Colonic mucosa (tissue), 4 donors: ENCODE measurements at places on chromosomes 11 and 22. TPM values are rescaled to one million over a fixed set of nuclear protein-coding genes. Genes with fewer than 3 reads are reported as not detected.

DNA sequence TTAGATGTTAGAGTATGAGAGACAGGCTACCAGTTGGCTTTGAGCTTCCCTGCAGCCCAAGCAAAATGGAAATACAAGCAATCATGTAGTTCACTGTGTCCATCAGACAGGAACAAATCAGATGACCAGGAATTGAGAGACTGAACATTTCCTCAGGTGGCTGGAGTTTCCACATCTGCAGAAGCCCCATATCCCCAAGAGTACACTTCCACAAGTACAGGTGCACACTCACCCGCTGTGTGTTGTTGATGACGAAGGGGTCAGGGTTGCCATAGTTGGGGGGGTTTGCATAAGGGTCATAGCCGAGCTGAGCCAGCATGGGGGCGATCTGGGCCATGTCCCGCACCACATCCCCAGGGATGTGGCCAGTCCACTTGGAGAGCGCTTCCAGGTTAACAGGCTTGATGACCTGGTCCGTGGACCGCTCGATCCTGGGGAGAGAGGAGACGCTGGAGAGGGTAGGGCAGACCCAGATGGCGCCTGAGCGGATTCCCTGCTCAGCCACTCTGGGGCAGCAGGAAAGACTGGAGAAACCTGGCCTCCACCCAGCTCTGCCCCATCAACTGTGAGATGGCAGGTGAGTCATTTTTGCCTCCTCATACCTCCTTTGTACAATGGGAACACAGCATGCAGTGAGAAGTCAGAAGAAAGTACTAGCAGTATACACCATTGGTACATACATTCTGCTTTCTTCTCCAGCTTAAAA lies 23.9 kb upstream of the TFIP11 start:
- no peak overlapping the region for H3K27ac ChIP-seq
- no peaks in the 10 kb centered on the region for H3K4me1 ChIP-seq
- no peaks in the 10 kb centered on the region for H3K27me3 ChIP-seq
- no peak for DNase-seq
- H3K36me3 ChIP-seq = no peaks in the 10 kb centered on the region

DNA sequence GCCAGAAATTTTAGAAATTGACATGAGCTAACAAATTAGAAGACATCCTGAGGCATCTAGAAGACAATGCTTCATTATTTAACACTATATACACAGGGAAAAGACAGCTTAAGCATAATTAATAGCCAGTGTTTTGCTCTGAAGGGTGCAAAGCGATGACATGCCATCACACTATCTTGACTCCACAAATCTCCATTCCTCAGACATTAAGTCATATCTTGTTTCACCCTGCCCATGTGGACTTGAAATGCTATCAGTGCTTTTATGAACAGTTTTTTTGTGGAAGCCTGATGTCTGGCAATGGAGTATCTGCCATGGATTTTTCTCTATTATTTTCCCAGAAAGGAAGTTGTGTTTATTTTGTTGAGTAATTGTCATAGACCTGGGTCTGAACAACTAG lies 2.3 kb downstream of the CARD18 start:
- no peak for DNase-seq
- H3K4me1 ChIP-seq = no peaks in the 10 kb centered on the region
- H3K27me3 ChIP-seq = no peaks in the 10 kb centered on the region
- no peak overlapping the region for H3K27ac ChIP-seq

- no peak overlapping the region for H3K4me3 ChIP-seq
- H3K4me1 ChIP-seq = no peaks in the 10 kb centered on the region
- H3K27ac ChIP-seq = no peak overlapping the region
- DNase-seq = no peak
- H3K27me3 ChIP-seq = no peaks in the 10 kb centered on the region
Measured at GRCh38 chr11:1916132-1916985, 3.1 kb upstream of the TNNT3 start.

DNA sequence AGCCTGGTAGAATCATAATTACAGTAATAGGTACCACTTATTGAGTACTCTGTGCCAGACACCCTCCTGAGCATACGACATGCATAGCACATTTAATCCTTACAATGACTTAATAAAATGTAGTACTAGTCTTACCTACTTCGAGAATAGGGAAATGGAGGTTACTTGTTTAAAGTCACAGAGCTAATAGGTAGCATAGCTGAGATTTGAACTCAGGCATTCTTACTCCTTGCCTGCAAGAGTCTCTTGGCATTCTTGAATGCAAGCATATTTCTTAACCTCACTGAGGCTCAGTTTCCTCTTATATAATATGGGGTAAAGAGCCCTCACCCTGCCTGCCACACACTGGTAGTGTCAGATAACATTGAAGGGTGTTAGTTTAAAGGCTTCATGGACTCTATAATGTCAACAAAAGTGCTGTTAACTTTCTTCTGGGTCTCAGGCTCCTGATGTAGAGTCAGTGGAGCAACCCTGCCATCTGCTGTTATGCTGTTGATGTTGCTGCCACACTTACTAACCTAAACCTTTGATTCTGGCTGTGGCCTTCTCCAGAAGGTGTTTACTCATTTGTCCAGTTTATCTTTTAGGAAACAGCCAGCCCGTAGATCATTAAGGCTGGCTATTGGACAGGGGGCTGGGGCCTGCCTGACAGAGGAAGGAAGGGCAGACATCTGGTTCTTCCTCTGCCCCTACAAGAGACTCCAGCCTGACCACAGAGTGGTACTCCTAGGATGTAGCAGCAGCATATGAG lies 18.9 kb downstream of the LIMK2 start:
- H3K4me1 ChIP-seq = peaks cover 26% of the 10 kb centered on the region
- H3K36me3 ChIP-seq = no peaks in the 10 kb centered on the region
- no peak overlapping the region for H3K4me3 ChIP-seq
- peak; percentile 70 for DNase-seq
- no peaks in the 10 kb centered on the region for H3K27me3 ChIP-seq
- H3K27ac ChIP-seq = peak overlapping the region; percentile 81

GRCh38 chr22:33747576-33748180 lies 172.6 kb downstream of the LARGE1 start:
- peak; percentile 41 for DNase-seq
- no peaks in the 10 kb centered on the region for H3K27me3 ChIP-seq

DNA sequence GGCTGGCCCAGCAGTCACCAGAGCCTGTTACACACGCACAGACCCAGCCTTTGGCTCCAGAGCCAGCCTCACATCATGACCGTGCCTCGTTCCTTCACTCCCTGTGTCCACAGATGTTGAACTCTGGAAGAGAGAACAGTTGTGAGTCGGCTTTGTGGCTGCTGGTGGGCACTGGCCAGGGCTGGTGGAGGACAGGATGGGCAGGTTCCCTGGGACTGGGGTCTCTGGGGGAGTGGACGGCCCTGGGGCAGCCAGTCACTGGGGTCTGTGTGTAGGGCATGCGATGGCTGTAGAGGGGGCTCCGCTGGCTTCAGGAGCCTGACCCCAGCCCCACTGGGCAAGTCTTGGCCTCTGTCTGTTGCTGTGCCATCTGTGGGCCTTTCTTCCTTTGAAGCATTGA lies 1070.1 kb downstream of the BRD1 start:
- H3K36me3 ChIP-seq = no peaks in the 10 kb centered on the region
- H3K4me3 ChIP-seq = no peak overlapping the region
- DNase-seq = peak; percentile 13

The TEAD1 gene
- total RNA-seq = 32.7 TPM

GRCh38 chr22:37525746-37526350 lies 6.6 kb upstream of the CARD10 start:
- H3K36me3 ChIP-seq = no peaks in the 10 kb centered on the region
- H3K4me3 ChIP-seq = no peak overlapping the region
- no peak for DNase-seq
- H3K27me3 ChIP-seq = no peaks in the 10 kb centered on the region
- H3K27ac ChIP-seq = no peak overlapping the region
- peaks cover 11% of the 10 kb centered on the region for H3K4me1 ChIP-seq

The GLYAT gene
- not detected for total RNA-seq
